ENCODE measurements at places on chromosomes 13 and 19.

DNA sequence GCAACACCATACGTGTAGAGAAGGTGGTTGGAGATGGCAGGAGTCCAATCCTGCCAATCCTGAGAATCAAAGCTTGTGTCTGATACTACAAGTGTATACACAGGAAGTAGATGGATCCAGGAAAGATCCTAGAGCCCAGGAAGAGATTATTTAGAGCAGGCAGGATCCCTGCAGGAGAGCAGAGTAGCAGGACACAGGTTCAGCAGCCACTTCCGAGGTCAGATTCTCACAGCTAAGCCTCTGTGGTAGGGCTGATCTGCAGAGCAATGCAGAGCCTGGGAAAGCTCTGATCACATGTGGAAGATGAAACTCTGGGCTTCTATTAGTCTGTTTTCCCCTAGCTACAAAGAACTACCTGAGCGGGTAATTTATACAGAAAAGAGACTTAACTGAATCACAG is 28.5 kb upstream of the ZNF331 start:
- no peak for DNase-seq

DNA sequence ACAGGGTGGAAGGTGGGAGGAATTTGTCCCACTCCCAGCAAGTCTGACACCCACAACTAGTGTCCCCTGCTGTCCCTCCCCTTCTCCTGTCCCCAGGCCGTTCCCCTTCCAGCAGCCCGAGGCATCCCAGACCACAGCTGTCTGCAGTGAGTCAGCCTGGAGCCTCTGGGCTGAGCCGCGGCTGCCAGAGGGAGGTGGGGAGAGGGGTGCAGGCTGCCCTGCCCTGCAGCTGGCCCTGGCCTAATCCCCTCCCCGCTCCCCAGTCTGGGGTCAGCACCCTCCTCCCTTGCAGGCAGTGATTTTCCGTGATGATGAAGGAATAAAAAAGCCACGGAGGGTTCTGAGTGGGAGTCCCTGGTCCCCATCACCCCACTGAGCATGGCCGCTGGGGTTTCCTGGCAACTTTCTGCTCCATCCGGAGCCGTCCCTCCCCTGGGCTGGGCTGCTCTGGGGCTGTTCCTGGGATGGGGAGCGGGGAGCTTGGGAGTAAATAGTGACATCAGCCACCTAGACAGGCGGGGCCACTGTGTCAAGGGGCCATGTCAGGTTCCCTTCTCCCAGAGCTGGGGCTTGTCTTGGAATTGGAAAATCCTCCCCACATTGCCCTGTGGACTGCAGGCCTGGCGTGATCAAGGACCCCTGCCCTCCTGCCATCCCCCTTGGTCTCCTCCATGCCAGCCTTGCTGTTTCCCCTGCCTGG is 16.8 kb downstream of the SPC24 start:
- DNase-seq: no peak

DNA sequence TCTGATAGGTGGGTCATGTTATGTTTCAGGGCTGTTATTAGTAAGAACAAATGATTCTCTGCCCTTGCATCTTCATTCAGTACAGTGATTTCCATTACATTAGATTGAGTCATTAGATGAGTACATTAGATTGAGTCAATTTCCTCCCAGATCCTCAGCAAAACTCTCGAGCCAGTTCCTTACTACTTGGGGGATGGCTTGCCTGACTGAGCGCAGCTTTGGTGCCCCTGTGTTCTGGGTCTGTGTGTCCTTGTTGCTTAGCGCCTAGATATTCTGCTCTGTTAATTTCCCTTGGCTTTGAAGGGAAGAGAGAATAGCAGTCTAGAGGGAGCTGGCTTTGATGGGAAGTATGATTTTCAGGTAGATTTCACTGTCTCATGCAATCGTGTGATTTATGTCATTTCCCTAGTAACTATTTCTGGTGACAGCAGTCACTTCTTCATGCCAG is 19.1 kb upstream of the SCEL start:
- DNase-seq: no peak

DNA sequence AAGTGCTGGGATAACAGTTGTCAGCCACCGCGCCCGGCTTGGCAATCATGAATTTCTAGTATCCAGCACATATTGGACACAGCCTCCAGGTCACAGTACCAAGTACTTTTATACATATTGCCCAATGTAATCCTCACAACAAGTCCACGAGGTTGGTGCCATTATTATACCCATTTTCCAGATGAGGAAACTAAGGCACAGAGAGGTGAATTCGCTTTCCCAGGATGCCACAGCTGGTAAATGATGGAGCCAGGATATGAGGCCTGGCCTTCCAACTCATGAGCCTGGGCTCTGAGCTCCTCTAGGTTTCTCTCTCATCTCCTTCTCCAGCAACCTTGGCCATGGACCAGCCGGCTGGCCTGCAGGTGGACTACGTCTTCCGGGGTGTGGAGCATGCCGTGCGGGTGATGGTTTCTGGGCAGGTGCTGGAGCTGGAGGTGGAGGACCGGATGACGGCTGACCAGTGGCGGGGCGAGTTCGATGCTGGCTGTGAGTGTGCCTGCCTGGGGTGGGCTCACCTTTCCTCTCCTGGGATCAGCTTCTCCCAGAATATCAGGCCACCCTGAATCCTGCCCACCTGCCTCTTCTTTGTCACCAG is 7.5 kb downstream of the CCDC61 start:
- DNase-seq: no peak

GRCh38 chr13:24005755-24006281 is 108.5 kb upstream of the C1QTNF9B start:
- peak; percentile 25 for DNase-seq

DNA sequence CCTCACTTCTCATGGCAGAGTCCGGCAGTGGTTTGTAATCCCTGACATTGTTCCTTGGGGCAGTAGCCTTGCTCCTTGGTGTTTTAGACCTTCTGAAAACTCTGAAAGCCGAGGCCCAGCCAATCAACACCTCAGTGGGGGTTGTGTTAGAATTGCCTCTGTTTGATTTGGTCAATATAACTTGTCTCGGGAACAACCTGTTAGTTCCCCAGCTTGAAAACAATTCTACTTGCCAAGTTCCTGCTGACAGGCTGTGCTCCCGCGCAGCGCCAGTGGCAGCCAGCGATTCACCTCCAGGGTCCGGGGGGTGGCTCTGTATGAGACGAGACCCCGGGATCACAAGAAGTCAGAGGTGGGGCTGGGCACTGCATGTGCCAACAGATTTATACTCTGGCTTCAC is 81.4 kb upstream of the MEDAG start:
- no peak for DNase-seq

- no peak for DNase-seq
Measured at GRCh38 chr19:32928806-32929205, 43.0 kb downstream of the CEP89 start.

GRCh38 chr19:18683958-18684641 is 620 bp downstream of the CRTC1 start:
- DNase-seq: no peak

GRCh38 chr19:2266183-2266993 is 10.2 kb upstream of the JSRP1 start:
- peak; percentile 43 for DNase-seq

GRCh38 chr19:2608602-2608922 is 93.9 kb downstream of the GNG7 start:
- no peak for DNase-seq

GRCh38 chr13:51717786-51718398 is 86.1 kb downstream of the DHRS12 start:
- no peak for DNase-seq

- no peak for DNase-seq
Measured at GRCh38 chr19:29247471-29247870, 34.5 kb upstream of the UQCRFS1 start.

DNA sequence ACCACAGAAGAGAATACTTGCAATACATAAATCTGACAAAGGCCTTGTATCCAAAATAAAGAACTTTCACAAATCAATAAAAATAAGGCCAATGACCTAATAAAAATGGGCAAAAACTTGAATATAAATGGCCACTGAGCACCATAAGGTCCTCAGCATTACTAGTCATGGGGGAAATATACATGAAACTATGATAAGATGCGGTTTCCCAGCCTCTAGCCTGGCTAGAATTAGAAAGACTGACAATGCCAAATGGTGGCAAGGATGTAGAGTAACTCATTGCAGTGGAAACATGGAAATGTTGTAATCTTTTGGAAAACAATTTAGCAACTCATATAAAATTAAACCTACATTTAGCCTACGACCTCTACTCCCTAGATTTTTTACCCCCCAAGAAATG is 227.1 kb downstream of the GGACT start:
- no peak for DNase-seq

GRCh38 chr13:23570099-23570920 is at the start of gene TNFRSF19:
Gene TNFRSF19, plus strand, starts transcription at chr13:23570412. Its CDS starts 19,772 bp downstream, at chr13:23590184.
- DNase-seq: peak; percentile 92

GRCh38 chr13:107379407-107380155 is 811.6 kb upstream of the ARGLU1 start:
- DNase-seq: no peak

GRCh38 chr19:54369082-54369687 is 4.5 kb upstream of the LAIR1 start:
- no peak for DNase-seq

DNA sequence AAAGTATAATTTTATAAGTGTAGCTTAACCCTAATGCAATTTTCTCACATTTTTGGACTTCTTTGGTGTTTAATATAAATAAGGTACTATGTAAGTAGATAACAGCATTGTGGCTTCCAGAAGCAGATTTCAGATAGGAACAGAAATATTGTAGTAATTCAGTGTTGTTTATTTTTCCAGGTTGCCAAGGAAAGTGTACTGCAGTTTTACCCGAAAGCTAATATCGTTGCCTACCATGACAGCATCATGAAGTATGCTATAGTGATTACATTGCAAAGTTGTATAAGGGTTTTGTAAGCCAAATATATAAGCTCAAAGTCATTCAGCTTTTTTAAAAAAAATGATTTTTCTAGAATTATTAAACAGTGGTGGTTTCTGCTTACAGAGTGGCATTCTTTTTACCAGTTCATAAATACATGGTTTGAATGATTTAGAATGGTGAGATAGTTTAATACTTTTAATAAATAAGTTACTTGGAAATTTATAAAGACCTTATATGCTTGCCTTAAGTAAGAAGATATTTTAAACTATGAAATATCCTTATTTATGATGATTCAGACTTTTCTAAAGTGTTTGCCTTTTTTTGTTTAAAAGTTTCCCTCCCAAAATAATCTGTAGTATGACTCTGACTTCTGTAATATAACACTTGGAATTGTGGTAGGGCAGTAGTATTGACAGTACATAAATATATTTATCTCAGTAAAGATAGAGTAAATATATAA is 3.7 kb downstream of the UBA2 start:
- no peak for DNase-seq

GRCh38 chr19:55858401-55858800 is 22.1 kb downstream of the NLRP4 start:
- DNase-seq: no peak

DNA sequence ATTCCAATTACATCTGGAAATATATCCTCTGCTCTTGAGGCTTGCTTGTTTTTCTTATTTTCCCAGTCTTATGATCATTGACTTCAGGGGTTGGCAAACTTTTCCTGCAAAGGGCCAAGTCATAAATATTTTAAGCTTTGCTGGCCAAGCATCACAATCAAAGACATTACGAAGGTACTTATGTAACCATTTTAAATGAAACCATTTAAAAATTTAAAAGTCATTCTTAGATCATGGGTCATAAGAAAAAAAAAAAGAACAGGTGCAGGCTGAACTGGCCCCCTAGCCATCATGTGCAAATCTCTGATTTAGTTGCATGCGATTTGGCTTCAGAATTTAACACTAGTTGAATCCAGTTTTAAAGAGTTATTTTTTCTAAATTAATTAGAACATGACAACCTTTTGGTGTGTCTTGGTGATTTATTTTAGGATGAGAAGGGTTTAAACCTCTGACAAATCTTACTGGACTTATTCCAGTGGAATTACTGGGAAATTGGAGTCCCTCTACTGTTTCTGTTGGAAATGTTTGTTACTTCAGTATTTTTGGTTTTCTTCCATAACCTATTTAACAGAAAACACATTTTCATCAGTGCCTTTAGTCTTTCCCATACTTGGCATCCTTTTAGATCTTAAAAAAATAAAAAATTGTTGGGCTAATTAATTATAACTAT is 148.1 kb downstream of the NHLRC3 start:
- no peak for DNase-seq

DNA sequence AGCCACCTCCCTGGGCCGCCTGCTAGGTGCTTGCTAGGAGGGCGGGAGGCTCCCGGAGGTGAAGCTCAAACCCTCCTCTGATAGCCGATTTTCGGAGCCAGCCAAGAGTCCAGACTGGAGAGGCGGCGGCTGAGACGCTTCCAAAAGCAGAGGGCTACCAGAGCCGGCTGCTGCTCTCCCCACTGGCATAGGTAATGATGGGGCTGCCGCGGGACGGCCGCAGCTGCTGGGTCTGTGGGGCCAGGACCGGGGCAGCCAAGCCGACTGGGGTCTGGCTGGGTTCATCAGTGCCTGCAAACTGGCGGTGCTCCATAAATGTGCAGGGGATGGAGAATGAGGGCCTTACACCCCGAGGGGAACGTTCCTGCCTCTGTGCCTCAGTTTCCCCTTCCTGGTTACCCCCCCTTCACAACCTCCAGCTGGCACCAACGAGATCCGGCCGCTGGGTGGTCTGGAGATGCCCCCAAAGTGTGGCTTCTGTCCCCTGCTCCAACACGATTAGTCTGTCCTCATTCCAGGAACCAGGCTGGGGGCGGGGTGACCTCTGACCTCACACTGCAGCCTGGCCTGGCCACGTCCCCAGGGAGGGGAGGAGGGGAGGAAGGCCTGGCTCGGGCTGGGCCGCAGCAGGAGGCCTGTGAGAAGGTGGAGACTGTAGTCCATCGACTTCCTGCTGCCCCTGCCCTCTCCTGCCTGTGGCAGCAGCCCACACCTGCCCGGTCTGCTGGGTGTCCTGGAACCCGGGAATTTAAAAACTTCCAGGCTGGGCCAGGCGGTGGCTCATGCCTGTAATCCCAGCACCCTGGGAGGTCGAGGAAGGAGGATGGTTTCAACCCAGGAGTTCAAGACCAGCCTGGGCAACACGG is 3.8 kb upstream of the WDR18 start:
- no peak for DNase-seq

GRCh38 chr19:44927746-44928145 is 13.3 kb downstream of the APOC1 start:
- DNase-seq: no peak

DNA sequence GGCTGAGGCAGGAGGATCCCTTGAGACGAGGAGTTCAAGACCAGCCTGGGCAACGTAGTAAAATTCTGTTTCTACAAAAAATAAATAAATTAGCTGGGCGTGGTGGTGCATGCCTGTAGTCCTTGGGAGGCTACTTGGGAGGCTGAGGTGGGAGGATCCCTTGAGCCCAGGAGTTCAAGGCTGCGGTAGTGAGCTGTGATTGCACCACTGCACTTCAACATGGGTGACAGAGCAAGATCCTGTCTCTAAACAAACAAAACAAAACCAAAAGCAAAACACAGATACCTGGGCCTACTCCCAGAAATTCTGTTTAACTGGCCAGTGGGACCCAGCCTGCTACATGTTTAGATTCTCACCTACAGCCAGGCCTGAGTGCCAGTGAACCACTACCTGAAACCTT is 74.6 kb upstream of the MEDAG start:
- no peak for DNase-seq

- no peak for DNase-seq
Measured at GRCh38 chr13:106701771-106702341, 133.9 kb upstream of the ARGLU1 start.

- no peak for DNase-seq
Measured at GRCh38 chr13:102902789-102903347, 57.0 kb downstream of the ERCC5 start.

GRCh38 chr19:31427857-31428256 is 78.6 kb upstream of the TSHZ3 start:
- DNase-seq: no peak

Data from COLO829 (cell line).